Cardiac ventricle fibroblast (primary cell): ENCODE measurements at places on chromosomes 12 and 14. TPM values are rescaled to one million over a fixed set of nuclear protein-coding genes. Genes with fewer than 3 reads are reported as not detected.

STXBP6 gene
- 5.4 and 6.3 TPM in 2 replicates for total RNA-seq

RPS26 gene
- total RNA-seq, result 317 and 566 TPM in 2 replicates

LYZ gene
- 0.31 TPM in 1 of 2 replicates, not detected in the other for total RNA-seq

IFNG-AS1 gene
- total RNA-seq, result not detected in 2 replicates

ESYT1 gene
- 112 and 122 TPM in 2 replicates for total RNA-seq

SMARCC2 gene
- total RNA-seq, result 51.1 and 58.5 TPM in 2 replicates
